ENCODE measurements at places on chromosomes 1 and 21.

DNA sequence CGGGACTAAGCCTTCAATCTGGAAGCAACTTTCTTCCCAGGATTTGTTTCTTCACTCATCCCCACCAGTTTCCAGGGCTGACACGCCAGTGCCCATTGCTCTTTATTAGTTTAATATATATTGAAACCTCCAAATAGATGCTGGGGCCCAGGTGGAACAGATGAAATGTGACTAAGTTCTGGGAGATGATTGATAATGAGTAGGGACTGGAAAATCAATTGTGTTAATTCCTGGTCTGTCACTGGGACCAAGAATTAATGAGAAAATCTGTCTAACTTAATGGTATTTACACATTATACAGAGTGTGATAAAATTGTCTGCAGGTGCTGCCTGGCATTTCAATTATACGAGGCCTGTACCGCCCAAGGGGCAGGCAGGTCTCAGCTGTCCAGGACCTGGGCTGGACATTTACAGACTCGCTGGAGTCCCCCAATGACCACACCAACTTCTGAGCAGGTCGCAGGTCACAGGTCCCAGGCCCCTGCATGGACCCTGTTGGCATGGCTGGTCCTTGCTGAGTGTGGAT, 35.8 kb downstream of the UBIAD1 start:
- no peak for DNase-seq

DNA sequence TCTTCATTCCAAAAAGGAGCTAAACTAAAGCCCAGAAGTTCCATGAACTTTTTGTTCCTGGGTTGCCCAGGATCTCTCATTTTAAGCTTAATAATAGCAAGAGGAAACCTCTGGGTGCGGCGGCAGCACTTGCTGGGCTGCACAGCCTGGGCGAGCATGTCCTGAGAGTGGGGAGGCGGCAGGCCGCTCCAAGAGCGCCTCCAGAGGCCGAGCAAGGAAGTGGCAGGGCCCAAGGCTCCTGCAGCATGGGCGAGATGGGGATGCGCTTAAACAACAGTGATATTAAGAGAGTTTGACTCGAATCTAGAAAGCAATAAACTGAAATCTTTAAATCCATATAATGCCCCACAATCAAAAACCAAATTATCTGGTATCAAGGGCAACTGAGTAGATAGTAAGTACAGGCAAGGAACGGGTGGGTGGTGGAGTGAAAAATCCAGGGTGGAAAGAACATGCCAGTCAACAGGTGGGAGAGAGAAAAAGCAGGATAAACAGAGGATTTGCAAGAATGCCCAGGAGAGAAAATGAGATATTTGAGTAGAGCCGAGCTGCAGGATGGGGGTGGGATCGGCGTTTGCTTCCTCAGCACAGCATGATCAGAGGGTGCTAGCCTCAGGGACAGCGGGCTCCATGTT, 14.1 kb upstream of the TNR start:
- DNase-seq, result peak; percentile 69

GRCh38 chr1:94247138-94248094, 10.0 kb upstream of the ARHGAP29 start:
- peak; percentile 73 for DNase-seq

GRCh38 chr1:940107-941014, 16.6 kb downstream of the SAMD11 start:
- peak; percentile 68 for DNase-seq

DNA sequence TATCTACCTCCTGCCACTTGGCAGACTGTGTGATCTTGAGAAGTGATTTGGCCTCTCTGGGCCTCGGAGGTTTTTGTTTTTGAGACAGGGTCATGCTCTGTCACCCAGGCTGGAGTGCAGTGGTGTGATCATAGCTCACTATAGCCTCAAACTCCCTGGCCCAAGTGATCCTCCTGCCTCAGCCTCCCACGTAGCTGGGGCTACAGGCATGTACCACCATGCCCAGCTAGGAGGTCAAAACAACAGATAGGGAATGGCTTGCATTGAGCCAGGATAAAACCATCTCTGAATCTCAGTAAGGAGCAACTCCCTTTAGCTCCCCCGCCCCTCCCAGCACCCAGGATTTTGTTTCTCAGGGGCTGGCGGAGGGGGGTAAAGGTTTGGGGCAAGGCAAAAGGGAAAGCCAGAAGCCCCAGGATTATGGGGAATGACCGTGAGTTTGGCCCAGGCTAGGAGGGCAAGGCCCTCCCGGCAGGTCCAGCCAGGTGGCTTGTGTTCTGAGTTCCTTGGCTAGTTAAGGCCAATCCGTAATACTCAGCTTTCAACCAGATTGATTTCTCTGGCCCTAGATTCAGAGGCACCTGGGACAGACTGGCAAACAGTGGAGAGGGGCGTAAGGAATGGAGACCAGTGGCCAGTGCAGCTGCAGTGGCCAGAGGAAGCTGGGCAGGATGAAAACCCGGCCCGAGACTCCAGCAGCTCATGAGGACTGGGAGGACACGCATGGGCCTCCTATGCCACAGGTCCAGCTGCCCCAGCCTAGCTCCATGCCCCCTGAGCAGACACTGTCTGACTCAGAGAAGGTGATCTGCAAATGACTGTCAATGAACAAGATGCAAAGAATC, 130.1 kb downstream of the DMRTB1 start:
- no peak for DNase-seq

DNA sequence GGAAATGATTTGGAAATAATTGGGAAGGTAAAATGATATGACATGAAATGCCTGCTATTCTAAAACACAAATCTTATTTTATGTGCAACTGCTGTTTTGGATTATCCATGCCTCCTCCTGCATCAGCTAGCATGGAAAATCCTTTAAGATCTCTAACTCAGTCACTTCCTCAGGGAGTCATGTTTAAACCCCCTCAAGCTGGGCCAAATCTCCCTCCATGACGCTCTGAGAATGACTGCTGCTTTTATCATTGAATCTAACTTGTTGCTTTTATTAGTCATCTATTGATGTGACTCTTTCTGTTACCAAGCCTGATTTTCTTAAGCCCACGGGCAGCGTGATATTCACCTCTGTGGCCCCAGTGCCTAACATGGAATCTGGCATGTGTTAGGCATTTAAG, 324.8 kb downstream of the DISC1 start:
- no peak for DNase-seq

- DNase-seq, result no peak
Measured at GRCh38 chr21:43814215-43815106, 25.1 kb downstream of the RRP1 start.

DNA sequence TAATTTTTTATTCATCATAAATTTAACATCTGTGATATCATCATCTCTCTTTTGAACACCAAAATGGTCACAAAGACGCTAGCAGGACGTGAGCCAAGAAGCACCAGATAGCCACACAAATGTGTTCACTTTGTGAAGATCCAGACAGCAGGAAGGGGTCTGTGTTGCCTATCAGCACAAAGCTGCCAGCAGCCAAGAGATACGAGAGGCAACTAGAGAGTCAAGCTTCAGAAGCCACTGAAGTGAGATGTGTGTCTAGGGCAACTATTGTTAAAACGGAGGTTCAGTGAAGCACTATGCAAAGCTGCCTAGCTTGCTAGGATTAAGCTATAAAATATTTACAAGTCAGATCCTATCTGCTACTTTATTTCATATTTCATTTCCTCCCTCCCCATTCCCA, 45.3 kb downstream of the NDC1 start:
- no peak for DNase-seq

- DNase-seq, result no peak
Measured at GRCh38 chr1:101310506-101310905, 73.7 kb downstream of the S1PR1 start.

GRCh38 chr1:36087233-36088123, 1.2 kb upstream of the ADPRS start:
- DNase-seq, result no peak

GRCh38 chr1:66981679-66982078, 56.9 kb downstream of the MIER1 start:
- no peak for DNase-seq

DNA sequence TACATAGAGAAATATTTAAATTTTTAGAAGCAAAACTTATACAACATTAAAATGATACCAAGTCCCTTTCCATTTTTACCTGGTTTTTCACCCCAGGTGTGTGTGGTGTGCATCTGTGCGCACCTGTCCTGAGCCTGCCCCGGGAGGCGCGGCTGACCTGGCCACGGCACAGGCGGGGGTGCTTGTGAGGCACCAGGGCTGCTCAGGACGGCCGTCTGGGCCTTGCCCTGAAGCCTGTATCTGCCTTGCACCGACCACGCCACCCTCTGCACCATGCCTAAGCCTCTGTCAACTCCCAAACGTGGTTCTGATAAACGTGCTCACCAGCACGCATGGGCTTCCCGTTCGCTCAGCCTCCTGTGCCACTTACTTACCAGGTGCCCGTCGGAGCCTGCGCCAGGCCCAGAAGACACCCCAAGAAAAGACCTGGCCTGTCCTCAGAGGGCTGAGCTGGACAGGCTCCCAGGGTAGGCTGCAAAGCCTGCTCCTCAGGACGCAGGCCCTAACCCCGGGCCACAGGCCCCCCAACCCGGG, 20.9 kb downstream of the PANK4 start:
- DNase-seq, result no peak

- no peak for DNase-seq
Measured at GRCh38 chr1:67137307-67137753, 2.6 kb upstream of the C1orf141 start.

- DNase-seq, result no peak
Measured at GRCh38 chr1:106937104-106937503, 119.4 kb upstream of the PRMT6 start.

GRCh38 chr1:193539731-193540459, 353.5 kb upstream of the B3GALT2 start:
- DNase-seq, result no peak

DNA sequence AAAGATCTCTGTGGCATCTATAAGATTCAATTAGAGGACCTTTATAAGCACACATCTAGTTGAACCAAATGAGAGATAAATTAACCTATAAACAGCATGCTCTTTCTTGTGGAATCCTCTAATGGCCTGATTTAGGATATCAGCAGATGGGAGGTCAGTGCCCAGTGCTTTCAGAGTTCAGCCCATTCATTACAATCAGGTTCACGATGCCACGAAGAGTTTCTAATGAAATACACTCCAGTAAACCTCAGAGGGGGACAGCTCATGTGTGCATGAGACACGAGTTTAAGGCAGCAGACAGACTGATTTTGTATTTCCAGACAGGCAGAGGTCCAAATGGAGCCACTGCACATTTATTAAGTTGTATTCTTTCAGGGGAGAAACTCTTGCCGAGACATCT, 544.4 kb upstream of the PKN2 start:
- DNase-seq, result no peak

GRCh38 chr1:111938536-111938935, 50.9 kb downstream of the KCND3 start:
- no peak for DNase-seq

GRCh38 chr1:24727501-24728216, 17.6 kb upstream of the CLIC4 start:
- DNase-seq, result peak; percentile 71

- DNase-seq, result no peak
Measured at GRCh38 chr1:158810311-158810710, 20.8 kb upstream of the MNDA start.

- DNase-seq, result no peak
Measured at GRCh38 chr1:204584699-204585372, 68.6 kb downstream of the MDM4 start.

DNA sequence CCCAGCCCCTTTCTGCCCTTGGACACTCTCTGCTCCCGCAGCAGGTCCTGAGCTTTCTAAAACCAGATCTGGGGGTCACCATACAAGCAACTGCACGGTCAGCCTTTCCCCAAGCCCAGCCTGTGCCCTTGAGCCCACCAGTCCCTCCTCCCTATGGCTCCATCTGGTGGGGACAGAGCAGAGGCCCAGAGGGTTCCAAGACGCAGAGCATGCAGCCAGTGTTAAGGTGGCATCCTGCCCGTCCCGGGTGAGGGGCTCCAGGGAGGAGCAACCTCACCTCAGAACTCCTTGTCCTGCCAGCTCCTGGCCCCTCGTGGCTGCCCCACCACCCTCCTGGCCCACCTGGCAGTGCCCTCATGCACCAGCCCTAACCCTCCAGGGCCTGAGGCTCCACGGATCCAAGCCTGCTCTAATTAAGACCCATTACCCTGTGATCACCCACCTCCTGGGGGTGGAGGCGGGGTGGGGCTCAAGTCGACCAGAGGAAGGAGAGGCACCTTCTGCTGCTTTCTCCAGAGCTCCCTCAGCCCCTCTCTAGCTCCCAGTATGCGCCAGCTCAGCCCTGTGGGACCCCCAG, 8.5 kb downstream of the CHD5 start:
- DNase-seq, result no peak

DNA sequence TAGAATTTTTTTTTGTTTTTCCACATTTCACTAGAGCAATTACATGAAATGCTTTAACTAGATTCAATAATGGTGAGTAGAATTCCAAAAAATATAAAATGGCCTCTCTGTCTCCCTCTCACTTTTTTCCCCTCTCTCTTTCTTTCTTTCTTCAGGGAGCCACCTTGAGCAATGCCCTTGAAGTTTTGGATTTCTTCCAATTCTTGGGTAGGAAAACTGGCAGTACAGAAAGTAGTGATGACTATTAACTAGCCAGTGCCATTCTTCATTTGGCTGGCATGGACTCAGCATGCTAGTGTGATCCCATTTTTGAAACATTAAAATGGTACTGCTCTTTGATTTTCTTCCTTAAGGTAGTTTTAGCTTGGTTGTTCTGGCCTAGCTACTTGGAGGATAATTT, 4.5 kb upstream of the FNBP1L start:
- DNase-seq, result no peak

DNA sequence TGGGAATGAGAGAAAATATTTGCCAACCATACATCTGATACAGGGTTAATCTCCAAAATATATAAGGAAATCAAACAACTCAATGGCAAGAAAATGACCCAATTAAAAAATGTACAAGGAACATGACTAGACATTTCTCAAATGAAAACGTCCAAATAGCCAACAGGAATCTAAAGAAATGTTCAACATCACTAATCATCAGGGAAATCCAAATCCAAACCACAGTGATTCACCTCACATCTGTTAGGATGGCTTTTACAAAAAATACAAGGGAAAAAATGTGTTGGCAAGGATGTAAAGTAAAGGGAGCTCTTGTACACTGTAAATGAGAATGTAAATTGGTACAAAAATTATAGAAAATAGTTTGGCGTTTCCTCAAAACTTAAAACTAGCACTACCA, 54.7 kb upstream of the ZRANB2 start:
- DNase-seq, result no peak

GRCh38 chr21:42148097-42148496, 70.8 kb upstream of the ABCG1 start:
- no peak for DNase-seq

DNA sequence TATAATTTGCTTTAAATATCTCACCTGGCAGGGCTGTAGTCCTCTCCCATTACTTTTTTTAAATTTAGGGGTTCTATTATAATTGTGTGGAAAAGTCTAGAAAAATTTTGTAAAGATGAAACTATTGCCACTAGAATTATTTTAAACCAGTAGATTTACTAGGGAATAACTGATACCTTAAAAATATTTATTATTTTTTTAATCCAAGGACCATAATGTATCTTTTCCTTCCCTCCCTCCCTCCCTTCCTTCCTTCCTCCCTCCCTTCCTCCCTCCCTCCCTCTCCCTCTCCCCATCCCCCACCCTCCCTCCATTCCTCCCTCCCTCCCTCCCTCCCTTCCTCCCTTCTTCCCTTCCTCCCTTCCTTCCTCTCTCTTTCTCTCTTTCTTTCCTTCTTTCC, 90.5 kb downstream of the DNM3 start:
- DNase-seq, result no peak

All from GM10248 (cell line).